ENCODE measurements at places on chromosomes 4 and X. TPM values are rescaled to one million over a fixed set of nuclear protein-coding genes. Genes with fewer than 3 reads are reported as not detected.

DNA sequence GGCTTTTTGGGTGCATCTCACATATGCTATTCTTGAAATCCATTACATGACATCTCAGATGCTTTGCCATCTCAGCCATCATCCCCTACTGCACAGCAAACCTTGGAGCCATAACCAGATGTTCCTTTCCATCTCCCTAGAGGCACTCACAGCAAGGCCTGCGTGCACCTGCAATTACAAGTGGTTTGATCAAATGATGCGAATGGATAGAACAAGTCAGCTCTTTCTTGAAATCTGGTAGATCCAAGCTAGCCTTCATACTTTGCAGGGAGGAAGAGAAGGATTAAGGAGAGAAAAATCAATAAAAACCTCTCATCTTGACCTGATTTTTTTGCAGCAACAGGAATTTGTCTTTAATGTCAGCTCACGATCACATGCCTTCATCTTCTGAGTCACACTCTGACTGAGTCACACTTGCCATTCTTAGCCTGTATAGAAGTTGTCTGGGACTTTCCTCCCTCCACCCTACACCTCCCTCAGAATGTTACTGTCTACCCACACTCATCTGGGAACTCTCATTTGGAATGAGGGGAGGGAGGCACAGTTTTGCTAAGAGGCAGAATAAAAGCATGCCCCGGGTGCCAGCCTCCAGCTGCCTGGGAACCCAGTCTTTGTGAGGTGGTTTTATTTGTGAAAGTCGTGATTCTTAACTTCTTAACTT lies 11.9 kb upstream of the TRIML1 start:
- no peaks in the 10 kb centered on the region for H3K27me3 ChIP-seq
- H3K27ac ChIP-seq = peak overlapping the region; percentile 37
- H3K4me1 ChIP-seq = no peaks in the 10 kb centered on the region
- H3K4me3 ChIP-seq = no peak overlapping the region
- no peaks in the 10 kb centered on the region for H3K36me3 ChIP-seq

DNA sequence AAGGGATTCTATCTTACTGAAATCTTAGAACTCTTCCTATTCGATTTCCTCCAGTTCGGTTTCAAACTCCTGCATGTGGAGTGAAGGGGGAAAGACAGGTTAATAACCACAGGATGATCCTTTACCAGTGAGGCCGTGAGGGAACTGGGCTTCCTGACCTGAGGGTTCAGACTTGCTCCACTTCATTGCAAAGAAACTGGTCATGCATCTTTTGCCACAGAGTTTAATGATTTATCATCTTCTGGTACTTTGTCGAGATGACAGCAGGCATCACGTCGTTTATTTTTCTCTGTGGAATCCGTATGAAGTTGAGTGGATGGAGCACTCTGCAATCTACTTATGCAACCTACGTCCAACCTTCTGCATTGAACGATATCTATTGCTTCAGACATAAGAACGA lies 145.9 kb upstream of the NLGN4X start:
- H3K27me3 ChIP-seq = no peaks in the 10 kb centered on the region
- no peak overlapping the region for H3K4me3 ChIP-seq
- H3K27ac ChIP-seq = no peak overlapping the region
- no peaks in the 10 kb centered on the region for H3K4me1 ChIP-seq

GRCh38 chr4:137659431-137659830 lies 127.1 kb upstream of the PCDH18 start:
- no peak for DNase-seq
- H3K4me3 ChIP-seq = no peak overlapping the region
- H3K27me3 ChIP-seq = no peaks in the 10 kb centered on the region

Gene PDCL2
- not detected for total RNA-seq

Gene RPS6KA6
- total RNA-seq = 6.5 TPM

DNA sequence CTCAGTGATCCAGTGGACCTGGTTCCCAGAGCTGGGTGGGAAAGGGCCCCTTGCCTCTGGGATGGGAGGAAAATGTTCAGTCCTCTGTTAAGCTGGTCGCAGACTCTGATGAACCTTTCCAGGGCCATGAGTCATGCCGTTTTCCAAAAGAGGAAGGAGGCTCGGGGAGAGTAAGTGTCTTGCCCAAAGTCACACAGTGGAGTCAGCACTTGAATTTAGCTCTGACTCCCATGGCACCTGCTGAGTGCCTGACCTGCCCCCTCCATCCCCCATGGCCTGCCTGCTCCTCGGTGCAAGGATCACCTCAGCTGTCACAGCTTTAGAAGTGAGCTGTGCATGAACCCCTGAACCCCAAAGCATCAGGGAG lies 14.0 kb upstream of the KIAA0232 start:
- no peaks in the 10 kb centered on the region for H3K27me3 ChIP-seq
- H3K4me3 ChIP-seq = no peak overlapping the region
- H3K4me1 ChIP-seq = peaks cover 85% of the 10 kb centered on the region
- H3K27ac ChIP-seq = peak overlapping the region; percentile 61
- DNase-seq = no peak

Gene UGT2B10
- total RNA-seq = not detected

DNA sequence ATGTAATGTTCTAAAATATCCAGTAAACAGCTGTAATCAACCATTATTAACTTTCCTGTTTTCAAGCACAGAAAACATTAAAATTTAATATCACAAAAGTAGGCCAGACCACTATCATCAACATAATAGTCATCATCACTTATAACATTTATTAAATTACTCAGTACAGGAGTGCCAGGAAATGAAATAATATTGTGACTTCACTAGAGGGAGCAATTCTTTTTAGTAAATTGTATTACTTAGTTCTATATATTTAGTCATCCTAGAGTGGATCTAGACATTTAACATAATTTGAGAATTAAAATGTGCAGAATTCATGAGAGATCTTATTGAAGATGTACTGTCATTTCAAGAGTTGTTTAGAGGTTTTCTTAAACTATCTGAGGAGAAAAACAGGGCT lies 33.6 kb downstream of the PITX2 start:
- H3K36me3 ChIP-seq = no peaks in the 10 kb centered on the region
- H3K4me3 ChIP-seq = no peak overlapping the region
- H3K4me1 ChIP-seq = no peaks in the 10 kb centered on the region
- no peaks in the 10 kb centered on the region for H3K27me3 ChIP-seq

GRCh38 chr4:143616771-143617170 lies 83.7 kb downstream of the FREM3 start:
- DNase-seq = peak; percentile 45
- no peaks in the 10 kb centered on the region for H3K27me3 ChIP-seq
- no peak overlapping the region for H3K27ac ChIP-seq
- no peaks in the 10 kb centered on the region for H3K4me1 ChIP-seq

DNA sequence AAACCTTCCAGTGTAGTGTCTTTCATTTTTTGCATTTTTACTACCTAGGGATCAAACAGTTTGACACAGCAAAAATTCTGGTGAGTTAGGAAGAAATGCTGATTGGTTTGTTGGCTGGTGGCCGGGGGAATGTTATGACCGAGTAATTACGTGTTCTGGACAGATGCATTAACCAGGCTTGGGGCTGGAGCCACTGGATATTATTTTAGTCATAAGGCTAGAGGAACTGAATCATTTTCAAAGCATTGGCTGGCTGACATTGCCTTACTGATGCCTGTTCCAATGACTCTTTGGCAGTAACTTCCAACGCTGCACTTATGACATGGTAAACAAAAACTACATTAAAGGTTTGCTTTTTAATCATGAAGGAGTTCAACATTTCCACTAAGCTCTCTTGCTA lies 84.6 kb downstream of the FBXO8 start:
- no peaks in the 10 kb centered on the region for H3K4me1 ChIP-seq
- no peak overlapping the region for H3K4me3 ChIP-seq
- H3K36me3 ChIP-seq = no peaks in the 10 kb centered on the region
- no peak overlapping the region for H3K27ac ChIP-seq
- no peaks in the 10 kb centered on the region for H3K27me3 ChIP-seq

GRCh38 chrX:43718081-43718480 lies 62.0 kb downstream of the MAOA start:
- H3K36me3 ChIP-seq = no peaks in the 10 kb centered on the region
- no peak for DNase-seq

DNA sequence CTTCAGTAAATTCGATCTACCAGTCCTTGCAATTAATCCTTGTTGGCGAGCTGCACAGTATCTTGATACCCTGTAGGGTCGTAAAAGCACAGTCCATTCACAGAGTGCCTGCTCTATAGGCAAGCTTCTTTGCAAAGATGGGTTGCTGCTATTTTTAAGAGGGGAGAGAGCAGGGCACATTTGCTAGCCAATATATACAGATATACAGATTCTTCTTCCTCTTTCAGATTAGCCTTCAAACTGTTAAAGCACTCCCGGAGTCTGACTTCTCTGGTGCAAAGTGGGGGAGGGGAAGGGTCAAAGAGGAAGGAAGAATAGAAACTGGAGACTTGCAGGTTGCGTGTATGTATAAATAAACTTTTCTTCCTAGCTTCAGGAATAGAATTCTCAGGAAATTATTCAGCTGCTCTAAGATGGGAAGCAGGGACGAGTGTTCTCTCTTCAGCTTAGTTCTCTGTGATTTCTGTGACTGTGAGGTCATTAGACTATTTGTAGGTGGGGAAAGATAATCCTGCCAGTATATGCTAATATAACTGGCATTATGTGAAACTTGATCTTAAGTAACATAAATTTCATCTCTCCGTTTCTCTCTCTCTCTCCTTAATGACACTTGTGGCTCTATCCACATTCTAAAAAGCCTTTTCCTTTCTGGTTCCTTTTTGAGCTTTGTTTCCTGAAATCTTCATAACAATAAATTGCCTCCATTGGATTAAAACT lies at the start of gene CYSLTR1:
TSS of gene CYSLTR1 (minus strand) at position 242 of the 717 bp plus-strand sequence. CDS start 53,865 bp downstream, outside the sequence.
- H3K4me1 ChIP-seq = no peaks in the 10 kb centered on the region
- no peak for DNase-seq

DNA sequence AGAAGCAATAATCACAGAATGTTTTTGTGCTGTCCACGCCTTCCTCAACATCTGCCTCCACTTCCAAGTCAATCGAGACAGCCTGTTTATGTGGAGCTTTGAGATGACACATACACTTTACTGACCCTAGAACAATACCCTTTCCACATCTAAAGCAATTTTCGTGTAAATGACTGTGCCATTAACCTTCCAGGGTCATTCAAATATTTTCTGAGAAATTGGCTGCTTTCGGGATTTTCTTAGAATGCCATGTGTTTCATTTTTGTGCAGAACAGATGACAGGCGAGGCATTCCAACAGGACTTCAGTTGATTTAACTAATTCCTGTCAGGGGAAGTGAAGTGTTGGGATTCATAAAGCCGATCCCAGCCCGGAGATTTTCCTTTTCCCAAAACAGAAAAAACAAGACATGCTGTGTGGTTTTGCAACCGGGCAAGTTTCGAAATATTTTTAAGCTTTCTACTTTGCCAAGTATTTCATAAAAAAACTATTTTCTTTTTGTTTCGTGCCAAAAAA lies 73.9 kb downstream of the SORBS2 start:
- DNase-seq = no peak
- no peaks in the 10 kb centered on the region for H3K36me3 ChIP-seq
- H3K4me3 ChIP-seq = no peak overlapping the region

DNA sequence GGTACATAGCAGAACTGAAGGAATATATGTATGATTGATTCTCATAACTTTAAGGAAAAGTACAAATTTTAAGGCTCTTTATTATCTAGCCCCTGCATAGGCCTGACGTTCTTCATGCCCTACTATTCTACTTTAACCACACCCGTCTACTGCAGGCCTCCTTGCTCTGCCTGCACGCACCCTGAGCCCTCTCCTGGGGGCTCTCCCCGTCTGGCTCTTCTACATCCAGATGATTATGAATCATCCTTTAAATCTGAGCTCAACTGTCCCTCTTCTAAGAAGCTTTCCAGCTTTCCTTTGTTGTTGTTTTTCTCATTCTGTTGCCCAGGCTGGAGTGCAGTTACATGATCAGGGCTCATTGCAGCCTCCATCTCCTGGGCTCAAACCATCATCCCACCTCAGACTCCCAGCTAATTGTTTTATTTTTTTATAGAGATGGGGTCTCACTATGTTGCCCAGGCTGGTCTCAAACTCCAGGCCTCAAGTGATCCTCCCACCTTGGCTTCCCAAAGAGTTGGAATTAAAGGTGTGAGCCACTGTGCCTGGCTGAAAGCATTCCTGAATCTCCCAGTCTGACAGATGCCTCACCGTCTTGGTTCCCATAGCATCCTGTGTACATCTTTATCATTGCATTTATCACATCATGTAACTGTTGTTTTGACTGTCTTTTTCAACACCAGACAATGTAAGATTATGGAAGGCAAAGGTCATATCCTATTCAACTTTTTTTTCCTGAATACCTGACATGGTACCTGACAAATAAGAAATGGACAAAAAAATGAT lies 89.2 kb downstream of the WDFY3 start:
- H3K36me3 ChIP-seq = no peaks in the 10 kb centered on the region
- no peaks in the 10 kb centered on the region for H3K4me1 ChIP-seq
- no peak overlapping the region for H3K4me3 ChIP-seq
- DNase-seq = no peak

Gene SYN1
- total RNA-seq = not detected

Gene IL1RAPL2
- total RNA-seq = 0.43 TPM

DNA sequence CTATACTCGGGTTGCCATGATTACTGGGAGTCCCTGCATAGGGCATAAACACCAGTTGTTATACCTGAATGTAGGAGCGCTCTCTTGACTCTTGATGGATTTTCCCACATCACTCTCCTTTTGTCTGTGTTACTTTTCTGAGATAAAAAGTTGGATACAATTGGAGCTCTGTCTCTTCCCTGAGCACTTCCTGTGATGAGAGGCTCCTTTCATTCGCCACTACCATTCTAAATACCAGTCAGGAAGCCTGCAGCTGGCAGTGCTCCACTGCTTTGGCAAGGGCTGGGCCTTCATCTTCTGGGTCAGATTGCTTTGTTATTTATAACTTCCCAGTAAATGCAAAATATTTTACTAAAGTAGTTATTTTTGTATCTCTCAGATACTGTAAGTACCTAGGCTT lies 13.9 kb downstream of the TCEANC start:
- H3K36me3 ChIP-seq = no peaks in the 10 kb centered on the region
- H3K4me1 ChIP-seq = peaks cover 35% of the 10 kb centered on the region
- H3K27ac ChIP-seq = no peak overlapping the region
- H3K27me3 ChIP-seq = no peaks in the 10 kb centered on the region
- no peak for DNase-seq

DNA sequence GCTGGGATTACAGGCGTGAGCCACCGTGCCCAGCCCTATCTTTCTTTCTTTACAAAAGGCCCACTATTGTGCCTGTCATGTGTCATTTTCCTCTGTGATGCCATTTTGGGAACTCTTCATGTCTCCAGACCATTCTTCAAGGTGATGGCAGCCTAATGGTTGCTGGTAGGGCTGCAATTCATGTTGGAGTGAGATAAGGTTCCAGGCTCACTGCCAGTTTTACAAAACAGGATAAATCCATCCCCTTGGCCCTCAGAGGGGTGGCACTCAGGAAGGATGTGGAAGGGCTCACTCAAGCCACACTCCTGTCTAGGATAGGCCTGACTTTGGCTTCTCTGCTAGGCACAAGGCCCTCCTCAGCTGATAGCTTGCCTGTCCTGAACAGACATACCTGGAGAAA lies 3.8 kb downstream of the TCEAL9 start:
- no peaks in the 10 kb centered on the region for H3K36me3 ChIP-seq
- H3K4me1 ChIP-seq = peaks cover 26% of the 10 kb centered on the region
- no peak for DNase-seq
- H3K27me3 ChIP-seq = no peaks in the 10 kb centered on the region
- no peak overlapping the region for H3K27ac ChIP-seq

Gene SYNPO2
- total RNA-seq = 0.87 TPM

DNA sequence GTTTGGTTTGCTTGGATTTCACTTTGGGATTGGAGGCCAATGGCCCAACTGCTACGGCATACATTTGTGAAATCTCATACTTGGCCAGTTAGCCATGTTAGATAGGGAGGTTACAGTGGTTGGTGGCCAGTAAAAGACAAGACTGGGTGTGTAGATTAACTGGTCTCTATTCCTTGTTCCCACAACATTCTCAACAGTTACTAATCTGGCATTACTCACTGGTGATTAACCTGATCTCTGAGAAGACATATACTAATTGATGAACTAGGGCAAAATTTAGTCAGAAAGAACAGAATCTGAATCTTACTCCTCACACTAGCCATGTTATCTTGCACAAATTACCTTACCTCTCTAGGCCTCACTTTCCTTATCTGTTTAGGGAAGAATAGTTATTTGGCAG lies 33.4 kb downstream of the GATB start:
- H3K27me3 ChIP-seq = no peaks in the 10 kb centered on the region
- no peak overlapping the region for H3K4me3 ChIP-seq
- H3K36me3 ChIP-seq = no peaks in the 10 kb centered on the region

All from PC-9 (cell line).